ENCODE measurements at places on chromosomes 6 and 20.
A peak's percentile ranks its signal among the peaks of the same experiment; 100 is the strongest.

DNA sequence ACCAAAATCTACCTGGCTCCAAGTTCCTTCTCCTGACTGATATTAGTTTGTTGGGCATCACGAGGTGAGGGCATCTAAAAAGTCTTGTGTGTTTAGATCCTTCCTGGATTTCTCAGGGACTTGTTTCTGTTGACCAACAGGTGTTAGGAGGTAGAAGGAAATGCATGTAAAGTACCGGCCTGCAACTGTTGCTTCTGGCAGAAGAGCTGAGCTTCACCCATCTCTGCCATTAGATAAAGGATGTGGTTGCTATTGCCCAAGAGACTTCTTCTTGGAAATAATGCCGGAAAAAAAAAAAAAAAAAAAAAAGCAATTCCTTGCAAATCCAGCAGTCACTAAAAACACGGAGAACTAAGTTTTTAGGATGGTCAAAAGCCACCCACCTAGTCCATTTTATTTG lies 303.1 kb downstream of the CDH26 start:
- H3K4me3 ChIP-seq: no peak overlapping the region
- H3K36me3 ChIP-seq: no peaks in the 10 kb centered on the region
- no peak overlapping the region for H3K27ac ChIP-seq
- no peaks in the 10 kb centered on the region for H3K4me1 ChIP-seq

DNA sequence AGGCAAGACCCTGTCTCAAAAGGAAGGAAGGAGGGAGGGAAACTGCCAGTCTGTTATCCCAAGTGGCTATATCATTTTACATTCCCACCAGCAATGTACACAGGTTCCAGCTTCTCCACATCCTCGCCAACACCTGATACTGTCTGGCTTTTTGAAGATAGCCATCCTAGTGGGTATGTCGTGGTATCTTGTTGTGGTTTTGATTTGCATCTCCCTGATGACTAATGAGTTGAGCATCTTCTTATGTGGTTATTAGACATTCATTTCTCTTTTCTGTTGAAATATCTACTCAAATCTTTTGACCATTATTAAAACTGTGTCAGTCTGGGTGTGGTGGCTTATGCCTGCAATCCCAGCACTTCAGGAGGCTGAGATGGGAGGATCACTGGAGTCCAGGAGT lies 47.9 kb upstream of the ARID1B start:
- no peak overlapping the region for H3K4me3 ChIP-seq
- H3K36me3 ChIP-seq: no peaks in the 10 kb centered on the region
- H3K4me1 ChIP-seq: no peaks in the 10 kb centered on the region
- H3K27ac ChIP-seq: no peak overlapping the region
- H3K27me3 ChIP-seq: no peaks in the 10 kb centered on the region

GRCh38 chr6:12717356-12717755 lies 789 bp downstream of the PHACTR1 start:
- no peaks in the 10 kb centered on the region for H3K4me1 ChIP-seq
- no peaks in the 10 kb centered on the region for H3K36me3 ChIP-seq
- H3K4me3 ChIP-seq: no peak overlapping the region
- DNase-seq: no peak

DNA sequence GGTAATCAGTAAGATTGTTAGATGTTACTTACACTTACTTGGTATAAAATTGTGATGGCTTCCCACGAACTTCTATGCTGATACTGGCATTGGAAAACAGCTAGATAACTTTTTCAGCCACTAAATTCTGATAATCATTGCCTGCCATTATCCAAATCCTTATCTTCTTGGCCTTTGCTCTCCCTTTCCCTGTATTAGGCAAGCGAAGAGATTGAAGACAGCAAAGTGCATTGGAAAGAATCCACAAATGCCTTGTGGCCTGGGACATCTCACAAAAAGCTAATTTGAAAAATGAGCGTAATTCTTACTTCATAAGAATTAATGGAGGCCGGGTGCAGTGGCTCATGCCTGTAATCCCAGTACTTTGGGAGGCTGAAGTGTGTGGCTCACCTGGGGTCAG lies 79.5 kb upstream of the MARCKS start:
- no peaks in the 10 kb centered on the region for H3K27me3 ChIP-seq
- no peak overlapping the region for H3K27ac ChIP-seq
- no peak for DNase-seq
- no peaks in the 10 kb centered on the region for H3K36me3 ChIP-seq

DNA sequence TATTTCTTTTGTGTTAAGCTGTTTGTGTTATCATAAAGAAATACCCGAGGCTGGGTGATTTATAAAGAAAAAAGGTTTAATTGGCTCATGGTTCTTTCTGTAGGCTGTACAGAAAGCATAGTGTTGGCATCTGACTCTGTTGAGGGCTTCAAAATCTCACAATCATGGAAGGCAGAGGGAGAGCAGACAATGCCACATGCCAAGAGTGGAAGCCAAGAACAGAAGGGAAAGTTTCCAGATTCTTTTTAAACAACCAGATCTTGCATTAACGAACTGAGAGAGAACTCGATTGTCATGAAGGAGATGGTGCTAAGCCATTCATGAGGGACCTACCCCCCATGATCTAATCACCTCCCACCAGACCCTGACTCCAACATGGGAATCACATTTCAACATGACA lies 290.1 kb downstream of the BMP2 start:
- DNase-seq: no peak
- no peaks in the 10 kb centered on the region for H3K36me3 ChIP-seq
- no peak overlapping the region for H3K4me3 ChIP-seq
- no peaks in the 10 kb centered on the region for H3K27me3 ChIP-seq
- no peak overlapping the region for H3K27ac ChIP-seq

DNA sequence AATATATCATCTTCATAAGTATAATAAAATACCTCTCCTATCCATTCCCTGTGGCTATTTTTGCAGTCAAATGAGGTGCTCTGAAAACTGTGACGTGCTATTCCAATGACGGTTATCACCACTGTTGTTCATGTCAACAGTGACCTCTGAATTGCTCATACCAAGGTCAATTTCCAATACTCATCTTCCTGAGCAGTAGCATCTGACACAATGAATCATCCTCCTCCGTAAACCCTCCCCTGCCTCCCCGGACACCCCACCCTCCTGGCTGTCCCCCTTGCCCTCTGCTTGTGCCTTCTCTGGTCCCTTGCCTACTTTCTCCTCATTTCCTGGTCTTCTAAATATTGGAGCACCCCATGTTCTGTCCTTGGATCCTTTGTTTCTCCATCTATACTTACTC lies 77.7 kb upstream of the SLC22A23 start:
- DNase-seq: no peak
- H3K27ac ChIP-seq: no peak overlapping the region
- H3K4me1 ChIP-seq: no peaks in the 10 kb centered on the region
- H3K27me3 ChIP-seq: no peaks in the 10 kb centered on the region
- no peaks in the 10 kb centered on the region for H3K36me3 ChIP-seq
- no peak overlapping the region for H3K4me3 ChIP-seq

DNA sequence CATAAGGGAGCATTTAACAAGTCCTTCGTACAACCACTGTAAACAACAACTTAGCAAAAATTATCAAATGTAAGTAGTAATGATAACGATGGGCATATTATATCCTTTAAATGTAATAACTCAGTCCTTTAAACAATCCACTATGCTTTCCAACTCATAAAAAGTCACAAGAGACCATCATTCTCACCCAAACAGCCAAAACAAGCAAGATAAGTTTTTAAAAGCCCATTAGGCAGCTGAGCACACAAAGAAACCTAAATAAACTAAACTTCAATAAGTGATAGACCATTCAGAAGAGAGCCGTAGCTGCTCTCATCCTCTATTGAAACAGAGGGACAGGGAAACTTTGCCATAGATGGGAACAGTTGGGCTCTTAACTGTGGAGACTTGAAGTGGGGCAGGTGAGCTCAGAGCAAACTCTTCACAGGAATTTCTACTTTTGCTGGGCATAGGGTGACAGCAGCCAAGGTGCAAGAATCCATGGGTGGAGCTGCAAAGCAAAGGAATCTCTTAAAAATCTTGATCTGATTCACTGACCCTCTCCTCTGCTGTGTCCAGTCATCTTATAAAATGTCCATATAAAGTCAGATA lies 22.5 kb downstream of the RAB22A start:
- no peaks in the 10 kb centered on the region for H3K4me1 ChIP-seq
- no peaks in the 10 kb centered on the region for H3K27me3 ChIP-seq
- H3K27ac ChIP-seq: no peak overlapping the region

GRCh38 chr6:18347866-18348265 lies 39.3 kb upstream of the RNF144B start:
- H3K36me3 ChIP-seq: no peaks in the 10 kb centered on the region
- H3K4me1 ChIP-seq: peaks cover 4% of the 10 kb centered on the region
- no peaks in the 10 kb centered on the region for H3K27me3 ChIP-seq
- no peak overlapping the region for H3K27ac ChIP-seq

DNA sequence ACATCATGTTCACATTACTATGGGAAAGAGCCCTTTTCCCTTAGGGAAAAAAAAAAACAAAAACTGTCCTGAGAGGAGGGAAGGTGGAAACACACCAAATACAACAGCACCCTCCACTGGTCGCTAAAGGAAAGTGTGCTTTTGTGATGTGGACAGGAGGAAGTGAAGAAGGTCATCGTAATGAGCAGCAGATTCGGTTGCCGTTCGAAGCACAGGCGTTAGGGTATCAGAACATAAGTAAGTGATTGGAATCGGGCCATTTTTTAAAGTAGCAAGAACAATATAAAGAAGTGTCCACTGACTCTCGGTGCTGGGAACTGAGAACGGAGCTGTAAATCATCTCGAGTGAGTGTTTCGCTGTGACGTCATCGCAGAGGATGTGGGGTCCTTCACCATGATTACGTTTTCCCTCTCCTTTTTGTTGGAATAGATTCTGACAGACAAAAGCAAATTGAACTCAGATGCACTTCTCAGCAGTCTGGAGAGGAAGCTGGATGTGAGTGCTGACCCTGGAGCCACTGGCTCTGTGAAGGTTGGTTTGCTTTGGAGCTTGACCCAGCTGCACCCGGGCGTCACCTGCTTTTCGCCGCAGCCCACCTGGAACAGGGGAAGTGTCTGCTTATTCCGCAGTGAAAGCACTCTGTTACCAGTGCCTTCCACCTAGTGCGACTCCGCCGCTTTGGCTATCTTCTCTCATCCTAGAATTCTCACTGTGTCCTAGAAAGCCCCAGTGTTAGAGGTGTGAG lies 203.6 kb upstream of the GMDS start:
- H3K4me1 ChIP-seq: no peaks in the 10 kb centered on the region
- H3K27me3 ChIP-seq: peaks cover 5% of the 10 kb centered on the region
- H3K36me3 ChIP-seq: no peaks in the 10 kb centered on the region
- no peak for DNase-seq

DNA sequence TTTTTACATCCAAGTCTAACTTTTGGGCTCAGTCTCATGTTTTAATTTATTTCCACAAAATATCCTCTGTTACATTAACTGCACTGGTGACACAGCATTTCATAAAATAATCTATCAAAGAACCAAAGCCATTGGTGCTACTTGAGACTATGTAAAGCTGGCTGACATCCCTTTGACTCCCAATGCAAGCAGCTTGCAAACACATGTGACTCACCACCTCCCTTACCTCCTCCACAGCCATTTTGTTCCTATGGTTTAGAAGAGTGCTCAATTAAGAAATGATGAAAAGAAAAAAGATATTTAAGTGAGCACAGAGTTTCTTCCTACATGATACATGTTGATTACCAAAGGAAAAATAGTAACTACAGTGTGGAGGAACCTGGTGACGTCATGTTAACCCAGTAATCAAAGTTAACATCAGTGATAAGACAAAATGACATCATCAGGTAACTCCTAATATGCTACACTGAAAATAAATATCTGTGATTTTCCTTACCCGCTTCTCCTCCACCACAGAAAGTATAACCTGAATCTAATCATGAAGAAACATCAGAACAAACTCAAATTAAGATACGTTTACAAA lies 53.3 kb upstream of the LGSN start:
- H3K36me3 ChIP-seq: no peaks in the 10 kb centered on the region
- DNase-seq: no peak
- H3K4me1 ChIP-seq: no peaks in the 10 kb centered on the region
- H3K27ac ChIP-seq: no peak overlapping the region

DNA sequence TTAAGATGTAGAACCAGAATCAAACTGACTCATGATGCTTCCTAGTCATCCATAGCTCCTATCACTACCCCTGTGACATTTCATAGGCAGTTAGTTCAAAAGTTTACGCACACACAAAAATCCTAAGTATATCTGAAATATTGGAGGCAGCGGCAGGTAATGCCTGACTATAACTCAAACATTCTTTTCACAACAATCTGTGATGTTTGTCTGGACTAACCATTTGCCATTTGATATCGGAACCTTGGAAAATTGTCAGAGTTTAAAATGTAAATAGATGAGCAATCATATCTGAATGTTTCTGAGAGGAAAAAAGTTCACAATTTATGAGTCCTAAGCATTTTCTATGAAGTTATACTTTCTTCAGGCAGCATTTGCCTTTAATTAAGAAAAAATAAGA lies 1078.2 kb downstream of the EPHA7 start:
- H3K27ac ChIP-seq: no peak overlapping the region
- DNase-seq: no peak
- H3K4me1 ChIP-seq: no peaks in the 10 kb centered on the region
- H3K4me3 ChIP-seq: no peak overlapping the region
- no peaks in the 10 kb centered on the region for H3K27me3 ChIP-seq

DNA sequence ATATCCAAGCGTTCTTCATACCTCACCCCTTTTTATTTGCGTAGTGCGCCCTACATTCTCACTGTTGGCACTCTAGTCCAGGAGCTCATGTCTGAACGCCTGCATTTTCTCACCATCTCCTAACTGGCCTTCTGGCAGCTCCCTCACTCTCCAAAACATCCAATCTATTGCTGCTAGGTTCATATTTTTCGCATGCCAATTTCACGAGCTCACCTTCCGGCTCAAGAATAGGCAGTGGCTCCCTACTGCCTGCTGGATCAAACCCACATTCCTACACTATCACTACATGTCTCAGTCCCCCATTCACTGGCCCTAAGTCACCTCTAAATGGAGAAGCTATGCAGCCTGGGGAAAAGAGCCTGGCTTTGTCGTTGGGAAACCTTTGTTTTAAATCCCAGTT lies 115.0 kb downstream of the IPCEF1 start:
- H3K27ac ChIP-seq: no peak overlapping the region
- DNase-seq: no peak
- H3K27me3 ChIP-seq: no peaks in the 10 kb centered on the region
- no peak overlapping the region for H3K4me3 ChIP-seq

GRCh38 chr6:87281426-87281825 lies 41.0 kb upstream of the SMIM8 start:
- H3K4me1 ChIP-seq: no peaks in the 10 kb centered on the region
- DNase-seq: no peak
- no peak overlapping the region for H3K4me3 ChIP-seq
- H3K27me3 ChIP-seq: peaks cover 7% of the 10 kb centered on the region
- H3K27ac ChIP-seq: no peak overlapping the region

- H3K27ac ChIP-seq: peak overlapping the region; percentile 93
- no peaks in the 10 kb centered on the region for H3K27me3 ChIP-seq
- peaks cover 17% of the 10 kb centered on the region for H3K4me1 ChIP-seq
- peaks cover 14% of the 10 kb centered on the region for H3K36me3 ChIP-seq
These were observed 623 bp upstream of the MRPS26 start for GRCh38 chr20:3045042-3045815.

DNA sequence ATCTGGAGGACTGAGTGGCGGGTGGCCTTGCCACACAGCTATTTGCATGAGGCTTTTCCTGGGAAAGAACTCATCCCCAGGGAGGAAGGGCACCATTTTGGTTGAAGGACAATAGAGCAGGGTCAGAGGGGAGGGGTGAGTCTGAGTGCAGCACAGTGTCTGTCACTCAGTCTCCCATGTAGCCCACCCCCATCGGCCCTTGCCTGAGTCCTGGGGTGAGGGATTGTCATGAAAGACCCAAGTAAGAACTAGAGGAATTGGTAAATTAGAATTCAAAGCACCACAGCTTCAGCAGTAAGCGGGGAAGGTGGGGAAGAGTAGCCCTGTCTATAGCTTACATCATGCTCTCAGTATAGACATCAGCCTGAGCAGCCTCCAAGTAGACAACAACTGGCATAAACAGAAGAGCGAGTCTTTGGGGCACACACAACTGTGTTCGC lies 90.4 kb upstream of the TMEM30A start:
- no peak overlapping the region for H3K27ac ChIP-seq
- no peak overlapping the region for H3K4me3 ChIP-seq
- no peaks in the 10 kb centered on the region for H3K27me3 ChIP-seq
- H3K4me1 ChIP-seq: no peaks in the 10 kb centered on the region

Measured in esophagus squamous epithelium (tissue), 5 donors.